ENCODE measurements at places on chromosomes 2 and 18.

GRCh38 chr2:168758970-168759820 lies 43.2 kb upstream of the NOSTRIN start:
- DNase-seq: no peak

DNA sequence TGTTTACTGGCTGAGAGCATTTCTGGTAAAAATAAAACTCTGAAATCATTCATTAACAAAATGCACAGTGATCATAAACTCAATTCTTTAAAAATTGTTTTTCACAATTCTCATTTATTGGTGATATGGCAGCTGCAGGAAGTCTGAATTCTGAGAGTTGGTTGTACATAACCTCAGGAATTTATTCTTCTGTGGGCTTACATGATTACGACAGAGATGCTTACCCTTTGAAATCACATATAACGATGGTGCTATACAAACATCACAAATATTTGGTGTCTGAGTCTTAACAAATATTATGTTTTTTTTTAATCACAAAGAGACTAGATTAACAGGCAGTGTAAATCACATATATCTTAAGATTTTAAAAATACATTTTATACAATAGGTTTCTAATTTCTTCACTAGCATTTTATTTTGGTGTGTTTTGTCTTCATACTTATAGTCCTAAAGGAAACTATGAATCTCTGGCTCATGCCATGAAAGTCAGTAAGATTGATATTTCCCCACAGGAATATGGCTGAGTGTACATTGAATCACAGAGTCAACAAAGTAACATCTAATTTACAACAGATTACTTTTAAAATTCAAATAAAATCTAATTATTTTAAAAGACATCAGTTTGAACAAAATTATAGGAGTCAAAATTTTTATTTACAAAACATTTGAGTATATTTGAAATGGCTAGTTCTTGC lies 318.8 kb upstream of the THUMPD2 start:
- no peak for DNase-seq

GRCh38 chr2:240655931-240656886 lies 26.5 kb downstream of the AQP12B start:
- DNase-seq: no peak

- no peak for DNase-seq
Measured at GRCh38 chr2:190023860-190024259, 38.7 kb downstream of the MSTN start.

DNA sequence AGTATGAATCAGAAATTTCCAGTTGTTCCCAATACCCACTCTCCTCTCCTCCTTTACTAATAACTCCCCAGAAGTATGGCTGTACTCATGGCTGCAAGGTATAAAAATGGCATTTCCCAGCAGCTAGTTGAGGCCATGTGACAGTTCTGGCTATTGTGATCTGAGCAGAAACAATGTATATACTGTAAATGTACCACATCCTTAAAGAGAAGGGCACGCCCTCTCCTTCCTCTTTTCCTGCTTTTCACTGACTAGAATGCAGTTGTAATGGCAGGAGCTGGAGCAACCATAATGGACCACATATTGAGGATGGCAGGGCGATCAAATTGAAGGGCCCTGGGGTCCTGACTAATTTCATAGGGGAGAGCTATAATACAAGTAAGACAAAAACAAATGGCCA lies 211.2 kb downstream of the TNS1 start:
- no peak for DNase-seq

- DNase-seq: no peak
Measured at GRCh38 chr18:55863876-55864275, 275.9 kb upstream of the TCF4 start.

DNA sequence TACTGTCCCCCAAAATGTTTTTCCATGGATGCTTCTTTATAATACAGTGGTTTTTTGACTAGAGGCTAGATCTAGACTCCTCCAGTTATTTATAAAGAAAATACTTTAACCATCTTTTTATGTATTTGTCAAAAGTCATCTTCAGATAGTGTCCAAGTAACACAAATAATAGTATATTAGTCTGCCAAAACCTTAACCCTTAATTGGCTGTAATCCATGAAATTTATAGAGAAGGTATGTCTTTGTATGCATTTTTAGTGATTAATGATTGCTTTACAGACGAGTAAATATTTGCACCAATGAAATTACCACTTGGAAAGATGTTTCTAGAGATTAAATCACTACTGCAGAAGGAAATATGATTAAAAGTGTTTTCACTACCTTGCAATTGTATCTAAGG lies 451.8 kb upstream of the NRXN1 start:
- DNase-seq: no peak

- DNase-seq: no peak
Measured at GRCh38 chr18:22188559-22189267, 19.3 kb downstream of the GATA6 start.

DNA sequence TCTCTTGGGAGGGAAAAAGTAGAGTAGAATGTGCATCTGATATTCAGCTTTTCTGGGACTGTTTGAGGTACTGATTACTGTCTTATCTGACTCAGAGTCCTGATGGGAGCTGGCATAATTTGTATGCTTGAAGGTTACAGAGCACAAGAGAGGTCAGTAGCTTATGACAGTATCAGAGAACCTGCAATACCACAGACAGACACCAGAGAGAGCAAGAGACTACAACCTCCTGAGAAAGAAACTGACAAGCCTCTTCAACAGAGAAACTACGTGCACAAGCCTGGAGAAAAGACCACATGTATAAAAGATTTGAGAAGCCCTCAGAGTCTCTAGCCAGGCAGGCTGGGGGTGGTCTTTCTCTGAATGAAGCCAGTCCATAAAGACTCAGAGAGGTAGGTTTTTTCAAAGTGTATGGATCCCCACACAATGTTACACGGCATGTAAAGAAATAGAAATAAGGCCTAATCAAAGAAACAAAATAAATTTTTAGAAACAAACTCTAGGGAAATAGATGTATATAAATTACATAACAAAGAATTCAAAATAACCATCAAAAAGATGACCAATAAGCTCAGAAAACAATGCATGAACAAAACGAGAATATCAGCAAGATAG lies 568.3 kb downstream of the LRRTM4 start:
- no peak for DNase-seq

GRCh38 chr2:33598561-33599174 lies 431 bp downstream of the FAM98A start:
- DNase-seq: peak; percentile 15

DNA sequence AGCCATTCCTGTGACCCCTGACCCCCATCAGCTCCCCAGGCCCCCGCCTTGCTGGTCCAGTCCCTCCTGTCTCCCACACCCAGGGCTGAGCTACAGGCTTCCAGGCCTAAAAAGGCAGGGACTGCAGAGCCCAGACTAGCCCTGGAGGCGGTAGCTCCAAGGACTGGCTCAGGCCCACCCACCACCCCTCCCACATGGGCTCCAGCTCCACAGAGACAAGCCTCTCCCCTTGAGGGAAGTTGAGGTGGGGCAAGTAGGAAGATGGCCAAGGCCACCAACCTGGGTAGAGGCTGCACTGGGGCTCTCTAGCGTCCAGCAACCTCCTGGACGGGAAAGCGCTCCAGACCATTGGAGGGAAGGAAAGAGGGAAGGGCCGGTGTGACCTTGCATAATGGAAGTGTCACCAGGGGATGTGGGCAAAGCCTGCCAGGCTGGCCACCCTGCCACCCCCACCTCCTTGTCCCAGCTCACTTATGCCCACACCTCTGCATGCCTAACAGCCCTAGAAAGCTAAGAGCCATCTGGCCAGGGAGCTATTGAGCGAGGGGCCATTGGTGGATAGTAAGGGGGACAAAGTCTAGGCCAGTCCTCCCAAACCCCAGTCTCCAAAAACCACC lies 63.1 kb downstream of the TNS1 start:
- no peak for DNase-seq

DNA sequence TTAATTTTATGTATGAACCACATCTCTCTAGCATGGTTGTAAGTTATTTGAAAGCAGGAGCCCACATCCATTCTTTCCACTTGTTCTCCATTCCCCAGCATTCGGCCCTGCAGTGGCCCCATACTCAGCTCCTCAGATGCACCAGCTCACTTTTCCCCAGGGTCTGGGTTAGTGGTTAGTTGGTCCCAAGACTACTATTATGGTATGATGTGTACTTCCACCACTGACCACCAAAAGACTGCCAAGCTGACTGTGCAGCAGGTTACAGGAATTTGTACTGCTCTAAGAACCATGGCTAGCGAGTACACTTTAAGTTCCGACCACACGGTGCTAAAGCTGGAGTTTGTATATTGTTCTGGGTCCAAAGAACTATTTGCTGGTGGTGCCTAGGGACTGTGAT lies 413.6 kb upstream of the TCF4 start:
- no peak for DNase-seq

GRCh38 chr2:207561386-207562080 lies 31.8 kb downstream of the CREB1 start:
- DNase-seq: no peak

- no peak for DNase-seq
Measured at GRCh38 chr2:25566694-25567093, 106.7 kb downstream of the DTNB start.

GRCh38 chr2:237512774-237513466 lies 25.9 kb downstream of the MLPH start:
- DNase-seq: peak; percentile 56

- DNase-seq: no peak
Measured at GRCh38 chr18:75698861-75699260, 271.4 kb upstream of the SMIM21 start.

DNA sequence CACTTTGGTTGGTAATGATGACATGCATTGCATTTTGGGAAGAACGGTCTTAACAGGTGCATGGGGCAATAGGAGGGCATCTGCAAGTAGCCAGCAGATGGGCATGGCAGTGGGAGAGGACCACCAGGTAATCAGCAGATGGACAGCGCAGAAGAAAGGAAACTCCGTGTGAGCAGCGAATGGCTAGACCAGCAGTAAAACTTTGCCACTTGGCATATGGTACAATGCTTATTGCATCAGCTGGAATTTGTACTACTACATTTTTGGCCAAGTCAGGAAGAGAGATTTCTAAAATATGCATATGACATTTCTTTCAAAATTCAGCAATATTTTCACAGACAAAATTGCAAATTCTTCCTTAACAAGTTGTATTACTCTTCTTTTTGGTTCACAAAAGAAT lies 768.5 kb downstream of the LRP1B start:
- no peak for DNase-seq

GRCh38 chr2:179569831-179570233 lies 291.6 kb downstream of the ZNF385B start:
- no peak for DNase-seq

GRCh38 chr2:232540441-232541041 lies 1.0 kb downstream of the CHRNG start:
- DNase-seq: no peak

DNA sequence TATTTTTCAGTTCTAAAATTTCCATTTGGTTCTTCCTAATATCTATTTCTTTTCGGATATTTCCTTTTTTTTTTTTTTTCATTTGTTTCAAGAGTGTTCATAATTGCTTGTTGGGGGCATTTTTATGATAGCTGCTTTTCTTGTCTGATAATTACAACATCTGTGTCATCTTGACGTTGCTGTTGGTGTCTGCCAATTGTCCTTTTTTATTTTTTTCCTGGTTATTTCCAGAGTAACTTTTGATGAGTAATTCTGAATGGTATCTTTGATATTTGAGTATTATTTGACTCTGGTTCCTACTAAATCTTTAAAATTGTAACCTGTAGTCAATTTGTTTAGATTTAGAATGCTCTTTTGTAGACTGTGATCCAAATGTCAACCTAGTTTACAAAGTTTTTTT lies 51.3 kb upstream of the CHRNA1 start:
- no peak for DNase-seq

DNA sequence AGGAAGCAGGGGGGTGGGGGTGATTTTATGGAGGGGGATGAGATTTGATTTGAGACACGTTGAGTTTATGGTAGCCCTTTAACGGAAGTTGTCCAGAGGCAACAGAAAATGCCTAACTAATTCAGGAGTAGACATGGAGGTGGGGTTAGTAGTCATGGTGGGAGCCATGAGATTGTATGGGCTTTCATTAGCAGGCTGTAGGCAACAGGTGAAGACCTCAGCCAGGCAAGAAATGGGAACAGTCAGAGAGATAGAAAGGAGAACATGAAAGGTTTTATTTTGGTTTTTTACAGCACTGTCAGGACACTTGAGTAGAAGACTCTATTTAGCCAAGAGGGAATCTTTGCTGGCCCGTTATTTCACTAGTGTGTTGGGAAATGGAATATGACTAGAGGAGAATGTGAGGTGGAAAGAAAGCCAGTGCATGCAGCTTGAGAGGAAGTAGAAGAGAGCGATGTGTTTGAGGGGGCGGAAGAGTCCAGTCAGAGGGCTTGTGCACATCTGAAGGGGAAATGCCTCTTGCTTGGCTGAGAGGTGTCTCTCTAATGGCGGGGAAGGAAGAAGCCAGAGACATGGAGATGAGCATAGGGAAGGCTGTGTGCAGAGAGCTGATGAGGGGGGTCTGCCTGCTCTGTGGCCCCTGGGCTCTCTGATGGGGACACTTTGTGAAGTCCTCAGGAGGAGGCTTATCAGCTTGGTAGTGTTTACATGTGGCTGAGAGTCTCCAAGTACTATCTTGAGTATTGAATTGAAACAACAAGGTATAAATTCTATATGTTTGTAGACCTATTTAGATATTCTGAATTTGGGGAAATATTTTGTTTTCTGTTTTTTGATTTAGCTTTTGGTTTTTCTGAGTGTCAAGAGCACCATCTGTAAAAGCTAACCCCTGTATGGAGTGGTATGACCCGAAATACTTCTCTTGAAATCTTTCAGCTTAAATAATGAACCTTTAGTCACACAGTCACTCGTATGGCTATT lies 66.9 kb upstream of the ITM2C start:
- no peak for DNase-seq

DNA sequence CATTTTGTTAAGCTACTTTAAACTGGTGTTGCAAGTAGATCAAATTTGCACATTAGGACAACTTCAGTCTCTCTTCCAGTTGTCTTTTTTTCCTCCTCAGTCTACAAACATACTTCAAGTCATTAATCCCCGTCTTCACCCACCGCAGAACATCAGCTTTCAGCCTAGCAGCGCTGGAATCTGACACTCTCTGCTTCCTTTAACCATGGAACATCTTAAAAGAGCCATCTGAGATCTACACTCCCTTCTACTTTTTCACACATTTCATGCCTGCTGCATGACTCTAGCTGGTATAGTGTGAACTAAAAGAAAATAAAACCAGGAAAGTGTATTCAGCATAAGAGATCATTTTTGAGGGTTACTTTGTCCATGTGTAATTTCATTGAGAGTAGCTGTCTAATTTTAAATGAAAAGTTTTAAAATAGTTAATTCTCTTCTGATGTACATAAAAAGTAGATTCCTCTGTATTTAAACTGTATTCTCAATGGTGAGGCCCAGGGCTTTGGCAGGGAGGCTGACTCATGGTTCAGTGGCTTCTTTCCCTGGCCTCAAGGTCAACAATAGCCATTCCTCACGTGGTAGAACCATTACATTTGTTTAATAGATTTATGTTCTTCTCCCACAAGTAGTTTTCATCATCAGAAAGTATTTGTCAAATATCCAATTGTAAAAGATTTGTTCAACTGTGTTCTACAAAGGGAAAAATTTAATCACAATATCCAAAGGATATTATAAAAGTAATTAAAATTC lies 16.5 kb downstream of the SGPP2 start:
- no peak for DNase-seq

DNA sequence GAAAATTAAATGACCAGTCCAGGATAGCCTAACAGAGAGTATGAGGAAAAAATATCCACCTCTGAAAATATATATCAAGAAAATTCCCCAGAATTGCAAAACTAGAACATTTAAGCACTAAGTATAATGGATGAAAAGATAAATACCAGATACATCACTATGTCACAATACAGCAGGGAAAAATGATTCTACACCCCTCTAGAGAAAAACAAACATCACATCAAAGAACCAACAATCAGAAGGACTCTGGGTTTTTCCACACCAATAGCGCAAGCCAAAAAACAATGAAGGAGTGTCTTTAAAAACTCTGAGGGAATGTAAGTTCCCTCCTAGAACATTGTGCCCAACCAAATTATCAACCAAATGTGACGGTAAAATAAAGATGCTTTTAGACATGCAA lies 13.7 kb downstream of the BUB1 start:
- DNase-seq: no peak
